Hypothalamus (tissue), 51 donors: ENCODE measurements at places on chromosomes 5 and 9.

DNA sequence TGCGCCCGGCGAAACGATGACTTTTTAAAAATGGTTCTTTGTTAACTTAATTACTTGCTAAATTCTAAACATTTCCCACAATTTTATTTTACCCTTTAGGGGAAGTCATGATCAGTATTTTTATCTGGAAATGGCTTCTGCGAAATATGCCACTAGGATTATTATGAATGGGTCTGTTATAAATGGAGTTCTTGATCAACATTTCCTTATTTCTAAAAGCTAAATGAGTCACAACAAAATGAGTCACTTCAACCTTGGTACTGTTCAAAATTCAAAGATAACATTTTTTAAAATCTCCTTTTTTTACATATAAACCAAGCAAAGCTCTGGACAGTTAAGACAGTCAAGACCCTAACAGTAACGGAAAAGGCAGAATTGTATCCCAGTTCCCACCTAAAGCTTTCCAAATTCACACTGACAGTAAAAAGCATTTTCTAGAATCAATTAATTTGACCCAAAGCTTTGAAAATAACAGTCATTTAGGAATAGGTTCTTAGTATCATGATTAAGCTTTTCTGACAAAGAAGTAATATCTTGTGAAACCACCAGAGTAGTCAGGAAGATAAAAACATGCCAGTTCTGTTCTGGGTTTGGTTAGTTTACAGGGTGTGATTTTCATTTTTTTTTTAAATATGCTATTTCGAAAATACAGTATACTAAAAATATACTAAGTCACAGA is 81.7 kb downstream of the LHFPL2 start:
- no peak for DNase-seq

GRCh38 chr5:178690208-178690607 is 40.3 kb downstream of the ZNF354A start:
- DNase-seq, result no peak

DNA sequence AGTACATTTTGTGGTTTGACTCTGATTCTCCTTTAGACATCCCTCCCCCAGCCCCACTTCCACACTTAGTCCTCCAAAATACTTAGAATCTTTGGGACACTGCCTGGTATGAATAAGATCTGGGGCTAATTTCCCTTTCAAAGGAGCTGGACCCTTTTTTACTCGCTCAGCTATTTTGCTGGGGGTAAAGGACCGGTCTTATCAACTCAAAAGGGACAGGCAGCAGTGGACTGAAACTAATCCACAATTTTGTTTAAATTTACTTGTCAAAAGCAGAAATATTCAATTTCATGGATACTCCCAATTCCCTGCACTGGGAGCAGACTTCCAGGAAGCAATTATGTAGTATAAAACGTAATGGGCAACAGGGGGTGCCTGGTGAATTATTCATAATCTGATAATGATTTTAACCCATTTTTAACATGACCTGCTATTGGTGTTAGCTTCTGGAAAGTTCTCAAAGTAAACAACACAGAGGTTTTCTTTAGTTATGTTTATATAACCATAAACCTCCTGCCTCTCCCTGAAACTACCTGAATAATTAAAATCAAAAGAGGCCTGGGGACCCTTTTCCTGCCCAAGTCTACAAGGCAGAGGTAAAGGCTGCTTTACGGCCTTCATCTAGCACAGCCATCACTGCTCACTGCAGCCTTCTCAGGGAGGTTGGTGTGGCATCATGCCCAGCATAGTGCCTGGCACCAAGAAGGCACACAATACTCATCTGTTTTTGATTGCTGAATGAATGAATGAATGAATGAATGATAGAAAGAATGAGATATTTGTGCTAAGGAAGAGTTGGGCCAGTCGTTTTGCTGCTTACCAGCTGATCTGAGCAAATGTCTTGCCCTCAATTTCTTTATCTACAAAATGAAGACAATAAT is 44.2 kb upstream of the GNPDA1 start:
- peak; percentile 11 for DNase-seq

DNA sequence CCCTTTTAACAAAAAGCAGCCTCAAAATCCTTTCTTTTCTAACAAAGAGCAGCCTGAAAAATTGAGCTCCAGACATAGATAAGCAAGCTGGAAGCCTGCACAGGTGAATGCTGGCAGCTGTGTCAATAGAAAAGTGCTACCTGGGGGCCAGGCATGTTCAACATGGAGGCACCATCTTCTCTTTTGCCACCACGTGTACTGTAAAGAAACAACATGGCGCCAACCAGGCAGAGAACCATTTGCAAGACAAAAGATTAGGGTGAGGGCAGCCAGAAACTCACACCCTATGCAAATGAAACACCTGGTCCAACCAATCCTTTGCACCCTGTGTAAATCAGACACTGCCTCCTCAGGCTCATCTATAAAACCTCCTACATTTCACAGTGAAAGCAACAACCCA is 96.0 kb downstream of the ACTL7B start:
- no peak for DNase-seq

- DNase-seq, result no peak
Observed at GRCh38 chr5:10566543-10567068, 2.7 kb downstream of the ANKRD33B start.

DNA sequence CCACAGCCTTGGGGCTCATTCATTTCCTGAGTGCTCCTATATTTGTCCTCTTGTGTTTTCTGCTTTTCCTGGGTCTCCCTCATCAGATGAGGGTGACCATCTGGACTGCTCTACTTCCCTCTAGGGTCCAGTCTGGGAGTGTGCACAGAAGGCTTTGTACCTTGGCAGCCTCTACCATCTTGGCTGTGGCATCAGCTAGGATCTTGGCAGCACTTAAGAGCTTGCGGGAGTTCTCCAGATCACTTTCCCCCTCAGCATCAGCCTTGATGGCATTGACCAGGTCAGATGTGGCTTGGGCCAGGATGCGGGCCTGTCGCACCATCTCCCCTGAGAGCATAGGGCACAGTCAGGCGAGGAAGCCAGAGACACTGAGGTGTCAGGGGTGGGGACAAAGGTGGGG is 15.8 kb downstream of the TLN1 start:
- no peak for DNase-seq

DNA sequence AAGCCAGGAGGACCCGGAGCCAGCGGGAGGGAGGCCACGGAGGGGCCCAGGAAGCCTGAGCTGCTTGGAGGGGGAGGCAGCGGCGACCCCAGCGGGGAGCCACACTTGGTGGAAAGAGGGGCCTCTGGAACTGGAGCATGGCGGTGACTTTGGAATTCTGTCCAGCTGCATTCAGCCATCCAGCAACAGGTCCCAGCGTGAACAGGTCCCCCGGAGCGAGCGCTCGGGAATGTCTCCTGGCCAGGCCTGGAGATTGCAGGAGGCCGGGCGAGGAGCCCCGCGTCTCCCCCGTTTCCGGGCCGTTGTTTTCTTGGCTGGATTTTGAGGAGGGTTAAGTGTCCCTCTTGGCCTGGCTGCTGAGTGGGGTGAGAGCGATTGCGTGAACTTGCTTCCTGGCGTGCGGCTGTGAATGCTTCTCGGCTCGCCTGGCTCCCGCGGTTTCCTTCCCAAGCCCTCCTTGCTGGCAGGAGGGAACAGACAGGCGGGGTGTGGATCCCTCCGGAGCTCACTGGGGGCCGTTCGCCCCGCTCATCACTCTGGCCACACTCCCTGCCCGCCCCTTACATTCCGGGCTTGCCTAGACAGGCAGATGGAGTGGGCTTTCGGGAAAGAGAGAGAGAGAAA is 125.3 kb upstream of the IRX4 start:
- no peak for DNase-seq

GRCh38 chr5:6435356-6435755 is 13.3 kb upstream of the UBE2QL1 start:
- DNase-seq, result no peak

DNA sequence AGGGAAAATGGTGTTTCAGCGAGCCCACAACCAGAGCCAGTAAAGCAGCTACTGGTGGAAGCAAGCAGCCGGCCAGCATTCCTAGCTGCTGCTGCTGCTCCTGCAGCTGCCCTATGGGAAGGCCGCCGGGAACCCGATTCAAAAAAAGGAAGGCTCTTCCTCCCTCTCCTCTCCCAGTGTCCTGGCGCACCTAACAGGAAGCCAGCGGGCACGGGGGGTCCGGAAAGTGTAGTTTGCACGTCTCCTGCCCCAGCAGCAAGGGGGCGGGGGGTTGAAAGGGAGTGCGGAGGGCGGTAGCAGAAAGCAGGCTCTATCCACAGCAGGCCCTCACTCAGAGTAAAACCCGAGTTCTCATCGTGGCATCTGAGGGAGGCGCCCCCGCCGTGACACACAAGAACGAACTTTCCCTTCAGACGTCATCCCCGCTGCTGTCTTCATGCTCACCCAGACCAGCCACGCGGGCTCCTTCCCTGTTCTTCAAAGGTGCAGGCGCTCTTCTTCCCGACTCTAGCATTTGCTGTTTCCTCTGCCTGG is 16.5 kb downstream of the GRXCR2 start:
- DNase-seq, result no peak

- DNase-seq, result no peak
Observed at GRCh38 chr5:35904443-35905132, 33.8 kb downstream of the CAPSL start.

- no peak for DNase-seq
Observed at GRCh38 chr5:95821110-95822021, 1.2 kb downstream of the GLRX start.

- DNase-seq, result no peak
Observed at GRCh38 chr5:143128412-143129071, 274.9 kb downstream of the NR3C1 start.

- DNase-seq, result no peak
Observed at GRCh38 chr5:156593546-156593945, 256.5 kb upstream of the PPP1R2B start.

DNA sequence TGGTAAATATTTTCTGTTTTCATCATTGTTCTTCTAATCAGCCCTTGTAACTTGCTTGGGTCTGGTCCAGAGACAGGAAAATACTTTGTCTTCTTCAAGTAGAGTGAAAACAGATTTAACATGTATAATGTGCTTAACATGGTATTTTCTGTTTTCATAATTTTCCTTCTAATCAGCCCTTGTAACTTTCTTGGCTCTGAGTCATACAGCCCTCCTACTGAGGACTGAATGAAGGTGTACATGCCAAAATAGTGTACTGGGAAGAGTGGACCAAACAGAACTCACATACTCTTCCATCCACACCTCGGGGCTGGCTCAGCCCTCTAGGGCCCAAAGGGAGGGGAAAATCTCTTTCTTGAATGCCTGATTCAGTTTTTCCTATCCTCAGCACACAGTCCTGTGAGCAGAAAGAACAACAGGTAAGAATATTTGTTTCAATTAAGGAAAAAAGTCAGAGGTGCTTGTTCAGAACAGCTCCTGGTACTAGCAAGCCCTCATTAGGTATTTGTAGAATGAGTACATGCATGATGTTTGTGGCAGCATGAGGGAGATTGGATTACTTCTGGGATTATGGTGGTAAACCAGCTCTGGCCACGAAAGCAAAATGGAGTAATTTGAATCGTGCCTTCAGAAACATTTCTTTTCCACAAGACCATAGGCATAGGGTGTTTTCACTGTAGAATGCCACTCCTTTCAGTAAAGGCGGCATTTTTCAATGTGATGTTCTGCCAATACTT is 24.2 kb upstream of the MACIR start:
- DNase-seq, result no peak

DNA sequence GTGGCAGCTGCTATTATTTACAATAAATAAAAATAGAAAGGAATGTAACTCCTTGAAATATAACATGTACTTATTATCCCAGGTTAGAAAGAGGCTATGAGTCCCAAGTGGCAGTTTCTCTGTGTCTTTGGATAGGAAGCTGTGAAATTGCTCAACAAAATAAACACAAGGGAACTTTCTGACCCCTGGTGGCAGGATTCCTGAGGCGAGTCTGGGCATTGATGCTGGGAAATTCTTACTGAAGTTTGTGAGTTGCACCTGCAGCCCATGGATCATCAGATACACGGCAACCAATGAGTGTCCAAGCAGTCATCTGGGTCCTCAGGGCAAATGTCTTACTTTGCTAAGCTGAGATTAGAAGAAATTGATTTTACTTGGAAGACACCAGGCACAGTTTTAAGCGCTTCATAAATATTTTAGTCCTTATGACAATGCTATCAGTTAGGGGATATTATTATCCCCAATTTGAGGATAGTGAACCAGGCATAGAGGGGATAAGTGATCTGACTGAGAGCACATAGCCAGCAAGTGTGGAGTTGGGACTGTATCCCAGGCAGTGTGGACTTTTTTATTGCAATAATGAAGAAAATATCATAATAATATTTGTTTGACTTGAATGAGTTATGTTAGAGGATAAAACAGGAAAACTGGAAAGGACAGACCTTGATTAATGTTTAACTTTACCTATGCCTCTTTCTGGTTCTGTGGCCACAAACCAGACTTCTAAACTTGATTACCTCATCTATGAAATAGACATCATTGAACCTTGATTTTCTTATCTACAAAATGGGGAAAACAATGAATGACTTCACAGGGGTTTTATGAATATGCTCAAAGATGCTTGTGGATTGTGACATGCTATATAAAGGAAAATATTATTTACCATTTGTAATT is 265.5 kb upstream of the ADAMTSL1 start:
- no peak for DNase-seq

DNA sequence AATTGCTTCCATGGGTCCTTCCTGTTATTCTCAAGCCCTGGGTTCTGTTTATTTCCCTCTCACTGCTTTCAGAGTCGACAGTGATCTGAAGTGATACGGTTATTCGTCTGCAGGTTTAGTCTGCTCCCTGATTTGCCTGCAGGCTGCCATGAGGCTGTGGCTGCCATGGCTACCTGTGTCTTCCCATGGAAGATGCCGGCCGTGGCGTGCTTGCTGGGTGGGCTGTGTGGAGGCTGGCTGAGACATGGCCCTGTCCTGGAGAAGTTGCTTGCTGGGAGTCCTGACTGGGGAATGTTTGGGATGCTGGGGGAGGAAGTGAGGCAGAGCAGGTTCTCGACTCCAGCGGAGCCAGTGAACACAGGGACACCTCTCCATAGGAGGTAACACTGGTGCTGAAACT is 104.1 kb upstream of the TBC1D2 start:
- DNase-seq, result no peak

DNA sequence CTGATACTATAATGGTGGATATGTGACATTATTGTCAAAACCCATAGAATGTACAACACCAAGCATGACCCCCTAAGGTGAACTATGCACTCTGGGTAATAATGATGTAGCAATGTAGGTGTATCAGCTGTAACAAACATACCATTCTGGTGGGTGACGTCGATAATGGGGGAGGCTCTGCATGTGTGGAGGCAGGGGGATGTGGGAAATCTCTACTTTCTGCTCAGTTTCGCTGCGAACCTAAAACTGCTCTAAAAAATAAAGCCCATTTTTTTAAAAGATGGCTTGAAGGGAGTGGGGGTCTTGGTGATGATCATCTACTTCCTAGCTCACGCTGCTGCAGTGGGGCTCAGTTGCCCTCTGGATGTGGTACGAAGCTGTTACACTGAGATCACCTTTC is 51.1 kb downstream of the RASGEF1C start:
- no peak for DNase-seq

GRCh38 chr9:21889673-21890072 is 87.2 kb downstream of the MTAP start:
- DNase-seq, result no peak
